ENCODE measurements at places on chromosomes 7 and 10.

DNA sequence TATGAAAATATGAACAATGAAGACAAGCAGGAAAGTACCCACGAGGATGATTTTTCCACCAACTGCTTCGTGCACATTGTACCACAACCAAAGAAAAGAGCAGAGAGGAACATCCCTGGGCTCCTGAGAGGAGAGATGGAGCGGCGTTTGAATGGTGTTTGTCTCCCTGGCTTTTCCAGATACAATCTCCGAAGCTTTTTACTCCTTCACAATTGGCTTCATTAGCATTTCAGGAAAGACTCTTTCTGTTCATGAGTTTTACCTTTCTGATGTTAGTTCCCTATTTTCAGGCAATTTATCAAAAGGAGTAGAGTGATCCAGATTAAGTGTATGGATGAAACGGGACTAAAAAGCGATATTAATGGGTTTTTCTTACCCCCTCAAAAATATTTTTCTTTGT, 49.3 kb downstream of the LYZL2 start:
- no peak for DNase-seq

DNA sequence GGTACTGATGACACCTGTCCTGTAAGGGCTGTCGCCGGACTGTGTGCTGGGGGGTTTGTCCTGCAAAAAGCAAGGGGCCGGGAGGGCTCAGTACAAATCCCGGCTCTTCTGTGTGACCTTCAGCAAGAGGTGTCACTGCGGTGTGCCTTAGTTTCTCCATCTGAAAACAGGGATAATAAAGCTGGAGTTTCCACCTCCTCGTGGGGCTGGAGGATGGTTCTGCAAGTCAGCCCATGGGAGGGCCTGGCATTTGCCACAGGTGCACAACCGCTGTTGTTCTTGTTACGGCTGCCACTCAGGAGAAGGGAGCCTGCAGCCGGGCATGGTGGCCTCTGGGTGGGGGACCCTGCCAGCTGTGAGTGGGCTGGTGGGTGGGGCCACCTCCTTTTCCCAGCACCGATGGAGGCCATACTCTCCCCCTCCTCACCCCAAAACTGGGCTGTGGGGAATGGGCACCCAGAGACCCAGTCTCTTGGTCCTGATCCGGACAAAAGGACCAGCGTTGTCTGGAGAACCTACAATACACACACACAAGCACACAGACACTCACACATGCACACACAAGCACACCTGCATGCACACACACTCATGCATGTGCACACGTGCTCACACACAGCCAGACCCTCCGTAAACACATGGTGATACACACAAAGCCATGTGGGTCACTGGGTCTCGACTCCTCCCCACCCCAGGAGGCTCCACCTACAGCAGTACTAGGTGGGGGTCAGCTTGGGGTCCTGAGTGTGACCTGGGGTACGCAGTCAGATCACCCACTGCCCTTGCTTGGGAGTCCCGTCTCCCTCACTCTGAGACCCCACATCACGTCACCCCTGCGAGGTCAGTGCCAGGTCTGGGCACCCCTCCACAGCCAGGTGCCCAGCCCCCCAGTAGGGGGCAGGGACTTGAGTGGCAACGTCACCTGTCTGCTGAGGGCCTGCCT, 34.1 kb downstream of the ELFN1 start:
- no peak for DNase-seq

GRCh38 chr10:79344502-79345195, 2.6 kb upstream of the PPIF start:
- no peak for DNase-seq

DNA sequence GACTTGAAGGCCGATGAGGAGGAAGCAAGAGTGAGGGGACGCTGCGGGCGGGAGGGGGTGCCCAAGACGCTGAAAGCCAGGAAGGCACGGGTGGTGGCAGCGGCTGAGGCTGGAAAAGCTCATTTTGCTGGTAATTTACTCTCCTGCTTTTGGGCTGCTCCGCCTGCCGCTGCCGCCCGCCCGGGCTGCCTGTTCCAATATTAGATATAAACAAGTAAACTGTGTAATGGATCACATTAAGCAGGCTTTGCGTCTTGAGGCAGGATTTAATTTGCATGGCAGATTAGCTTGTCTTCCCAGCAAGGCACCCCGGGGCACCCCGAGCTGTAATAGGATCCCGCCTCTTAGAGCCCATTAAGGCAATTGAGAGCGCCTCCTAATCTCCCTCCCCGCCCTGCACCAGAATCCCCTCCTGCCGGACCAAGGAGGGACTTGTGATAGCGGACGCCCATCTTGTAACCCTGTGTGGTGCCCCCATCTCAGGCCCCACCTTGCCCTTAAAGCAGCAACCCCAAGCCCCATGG, 46.1 kb upstream of the SLF2 start:
- DNase-seq: no peak

GRCh38 chr7:112036071-112036470, 170.1 kb downstream of the DOCK4 start:
- DNase-seq: no peak

DNA sequence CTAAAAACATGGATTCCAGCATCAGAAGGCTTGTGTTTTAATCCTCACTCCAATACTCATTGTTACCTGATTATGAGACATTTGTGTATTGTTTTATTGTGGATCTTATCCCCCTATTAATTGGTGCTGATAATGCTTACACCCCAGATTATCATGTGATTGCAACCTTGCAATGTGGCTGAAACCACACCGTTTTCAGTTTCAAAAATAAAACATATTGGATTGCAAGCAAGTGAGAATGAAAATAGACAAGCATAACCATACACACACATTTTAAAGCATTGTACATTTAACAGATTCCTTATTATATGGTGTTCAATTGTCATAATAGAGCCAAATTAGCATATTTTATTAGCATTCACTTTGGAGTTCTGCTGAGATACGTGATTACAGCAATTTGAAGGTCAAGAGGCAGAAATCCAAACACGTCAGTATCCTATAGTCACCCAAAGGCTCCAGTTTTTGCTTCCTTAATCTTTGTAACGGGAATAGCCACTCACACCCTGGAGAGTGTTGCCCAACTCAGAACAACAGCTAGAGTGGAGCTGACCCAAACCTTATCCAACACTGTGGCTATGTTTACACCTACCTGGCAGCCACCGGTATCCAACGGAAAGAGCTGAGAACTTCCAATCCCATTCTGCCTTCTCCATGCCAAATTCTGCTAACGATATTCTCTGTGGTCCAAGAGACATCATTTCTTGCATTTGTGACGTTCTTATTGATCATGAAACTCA, 317.1 kb upstream of the KLF6 start:
- no peak for DNase-seq

DNA sequence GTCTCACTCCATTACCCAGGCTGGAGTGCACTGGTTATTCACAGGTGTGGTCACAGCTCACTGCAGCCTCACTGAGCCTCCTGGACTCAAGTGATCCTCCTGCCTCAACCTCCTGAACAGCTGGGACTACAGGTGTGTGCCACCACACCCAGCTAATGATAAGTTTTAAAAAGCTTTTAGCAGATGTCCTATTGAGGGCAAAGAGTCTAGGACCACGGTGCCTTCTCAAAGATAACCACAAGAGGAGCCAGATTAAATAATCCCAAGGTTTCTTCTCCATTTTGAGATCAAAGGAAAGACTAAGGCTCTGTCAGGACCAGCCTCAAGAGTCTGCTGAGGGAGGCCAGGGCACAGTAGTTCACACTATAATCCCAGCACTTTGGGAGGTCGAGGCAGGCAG, 4.7 kb downstream of the ATP5MF start:
- no peak for DNase-seq

DNA sequence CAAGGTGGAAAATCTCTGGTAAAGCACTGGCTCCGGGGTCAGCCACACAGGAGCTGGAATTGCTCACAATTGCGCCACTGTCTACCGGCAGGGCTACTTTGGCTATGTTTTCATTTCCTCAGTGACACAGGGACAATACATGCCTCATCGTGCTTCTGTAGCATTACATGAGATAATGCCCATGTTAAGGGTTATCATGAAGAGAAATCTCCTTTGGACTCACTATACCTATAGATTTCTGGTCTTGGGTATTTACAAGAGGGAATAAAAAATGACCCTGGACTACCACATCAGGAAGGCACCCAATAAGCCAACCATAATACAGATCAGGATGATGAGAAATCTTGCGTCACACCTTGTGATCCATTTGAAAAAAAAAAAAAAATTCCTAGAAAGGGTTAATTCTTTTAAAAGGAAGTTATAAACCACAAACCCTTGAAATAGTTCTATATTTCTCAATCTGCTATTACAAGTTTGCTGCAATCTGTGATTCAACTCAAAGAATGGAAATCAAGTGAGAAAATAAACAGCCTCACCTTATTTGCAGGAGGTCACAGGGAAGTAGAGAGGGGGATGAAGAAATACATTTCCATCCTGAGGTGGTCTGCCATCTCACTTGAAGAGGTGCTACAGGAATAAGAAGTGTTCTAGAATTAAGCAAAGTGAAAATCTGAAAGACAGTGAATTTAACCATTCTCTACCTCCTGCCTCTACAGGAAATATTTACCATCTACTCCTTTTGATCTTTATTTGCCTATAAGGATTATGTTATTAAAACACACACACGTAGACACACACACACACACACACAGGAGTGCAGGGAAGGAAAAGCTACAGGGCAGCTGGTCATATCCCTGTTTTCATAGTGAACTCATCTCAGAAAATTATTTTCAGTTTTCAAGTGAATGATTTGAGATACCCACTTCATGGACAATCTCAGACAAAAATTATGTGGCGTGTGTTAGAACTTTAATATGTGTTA, 231.3 kb upstream of the CELF2 start:
- DNase-seq: no peak

GRCh38 chr10:87928996-87929395, 65.6 kb downstream of the PTEN start:
- no peak for DNase-seq

DNA sequence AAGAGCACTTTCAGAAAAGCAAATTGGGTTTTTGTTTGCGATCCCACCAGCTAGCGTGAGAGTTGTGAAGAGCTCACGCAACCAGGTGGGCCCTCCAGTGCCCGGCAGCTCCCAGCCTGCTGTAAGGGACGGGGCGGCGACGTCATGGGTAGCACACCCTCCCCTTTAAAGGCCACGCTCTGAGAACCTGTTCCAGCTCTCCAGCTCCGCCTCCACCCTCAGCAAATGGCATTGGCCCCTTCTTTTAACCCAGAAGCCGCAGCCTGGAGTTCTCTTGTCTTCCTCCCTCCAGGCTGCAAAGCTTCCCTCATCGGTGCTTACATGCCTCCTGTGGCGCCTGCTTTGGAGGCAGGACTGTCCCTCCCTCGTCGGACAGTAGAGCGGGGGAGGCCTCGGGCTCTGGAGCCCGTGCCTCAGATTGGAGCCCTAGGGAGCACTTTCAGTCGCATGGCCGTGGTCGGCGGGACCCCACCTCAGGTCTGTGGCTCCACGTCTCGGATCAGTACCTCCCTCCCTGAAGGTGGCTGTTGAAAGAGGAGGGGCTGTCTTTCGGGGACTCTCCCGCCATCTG, 32.9 kb downstream of the WIPI2 start:
- no peak for DNase-seq

DNA sequence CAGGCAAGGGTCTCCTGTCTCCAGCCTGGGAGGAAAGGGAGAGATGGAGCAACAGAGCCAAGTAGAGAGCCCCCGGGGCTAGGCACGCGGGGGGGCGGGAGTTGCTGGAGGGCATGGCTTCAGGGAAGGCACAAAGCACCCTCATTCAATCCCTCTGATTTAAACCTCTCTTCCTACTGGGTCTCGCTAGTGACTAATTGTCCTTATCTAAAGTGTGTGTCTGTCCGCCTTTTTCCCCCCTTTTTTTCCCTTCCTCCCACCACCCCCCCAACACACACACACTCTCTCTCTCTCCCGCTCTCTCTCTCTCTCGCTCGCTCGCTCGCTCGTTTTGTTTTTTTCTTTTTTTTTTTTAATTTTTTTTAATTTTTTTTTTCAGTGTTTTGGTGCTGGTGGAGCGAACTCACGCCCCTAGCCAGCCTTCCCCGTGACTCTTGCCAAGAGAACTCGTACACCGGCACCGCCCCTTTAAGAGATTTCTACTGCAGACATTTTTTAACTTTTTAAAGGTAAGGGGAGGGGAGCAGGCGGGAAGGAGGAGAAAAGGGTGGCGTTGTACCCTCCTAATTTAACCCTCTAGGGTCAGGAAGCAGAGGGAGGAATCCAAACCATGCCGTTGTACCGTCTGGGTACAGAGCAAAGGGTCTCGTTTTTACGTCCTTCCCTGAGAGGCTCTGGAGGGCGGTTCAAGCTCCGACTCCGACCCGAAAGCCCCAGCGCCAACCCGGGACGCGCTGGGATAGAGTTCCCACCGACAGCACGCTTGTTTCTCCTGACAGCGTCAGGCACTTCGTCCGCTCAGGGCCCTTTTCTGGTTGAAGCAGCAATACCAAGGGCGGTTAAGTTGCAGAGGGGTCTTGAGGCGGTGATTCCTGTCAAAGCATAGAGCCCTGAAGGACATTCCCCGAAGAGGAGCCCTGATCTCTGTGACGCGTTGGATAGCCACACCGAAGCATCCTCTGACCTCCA, at the start of gene HPSE2:
Gene HPSE2 (minus strand): TSS at position 195 of the 969 bp plus-strand sequence.
- no peak for DNase-seq

- DNase-seq: peak; percentile 61
These were observed 108.8 kb upstream of the GSDME start for GRCh38 chr7:24866004-24866615.

- no peak for DNase-seq
These were observed 4.5 kb downstream of the ARID5B start for GRCh38 chr10:61905837-61906561.

DNA sequence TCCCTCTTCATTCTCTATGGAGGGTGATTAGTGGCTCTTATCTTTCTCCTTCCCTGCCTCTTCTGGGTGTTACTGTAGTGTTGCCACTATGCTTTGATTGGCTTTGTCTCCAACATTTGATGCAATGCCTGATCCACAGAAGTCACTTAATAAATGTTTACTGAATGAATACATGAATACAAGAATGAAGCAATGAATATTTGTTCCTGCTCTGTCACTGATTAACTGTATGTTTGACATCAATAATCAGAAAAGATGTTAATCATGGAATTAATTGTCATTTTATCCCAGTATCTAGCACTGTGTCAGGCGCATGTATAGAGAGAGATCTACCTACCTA, 4.3 kb downstream of the ANK3 start:
- no peak for DNase-seq

- DNase-seq: no peak
These were observed 8.3 kb upstream of the CALML5 start for GRCh38 chr10:5507649-5508131.

DNA sequence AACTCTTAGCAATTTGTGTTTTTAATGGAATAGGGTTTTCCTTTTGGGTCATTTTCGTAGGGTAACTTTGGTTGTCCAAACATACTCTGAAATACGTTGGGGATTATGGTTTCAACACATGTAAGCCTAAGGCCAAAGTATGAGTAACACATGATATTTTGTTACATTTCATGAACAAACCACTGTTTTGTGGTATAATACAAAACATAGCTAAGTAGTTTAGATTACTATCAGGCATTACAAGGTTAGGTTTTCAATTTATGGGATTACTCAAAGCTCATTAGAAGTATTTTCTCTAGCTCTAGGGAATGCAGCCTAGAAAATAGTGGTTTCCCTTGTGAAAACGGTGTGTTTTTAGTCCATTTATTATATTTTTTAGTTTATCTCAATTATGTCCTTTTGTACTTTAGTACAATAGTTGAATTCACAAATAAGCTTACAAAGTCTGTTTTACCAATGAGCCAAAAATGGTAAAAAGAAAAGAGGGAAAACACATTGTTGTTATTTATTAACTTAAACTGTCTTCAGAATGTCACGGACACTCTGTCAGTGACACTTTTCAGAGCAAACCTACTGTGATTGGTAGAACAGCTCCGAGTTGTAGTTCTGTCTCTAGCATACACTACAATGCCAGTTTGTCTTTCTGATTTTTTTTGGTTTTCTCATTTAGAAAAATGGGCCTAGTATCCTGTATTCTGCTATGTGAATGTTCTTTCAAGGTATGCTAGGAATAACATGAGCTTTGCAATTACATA, 473.7 kb downstream of the SUGCT start:
- DNase-seq: no peak
